ENCODE measurements at places on chromosomes 11 and 22.

DNA sequence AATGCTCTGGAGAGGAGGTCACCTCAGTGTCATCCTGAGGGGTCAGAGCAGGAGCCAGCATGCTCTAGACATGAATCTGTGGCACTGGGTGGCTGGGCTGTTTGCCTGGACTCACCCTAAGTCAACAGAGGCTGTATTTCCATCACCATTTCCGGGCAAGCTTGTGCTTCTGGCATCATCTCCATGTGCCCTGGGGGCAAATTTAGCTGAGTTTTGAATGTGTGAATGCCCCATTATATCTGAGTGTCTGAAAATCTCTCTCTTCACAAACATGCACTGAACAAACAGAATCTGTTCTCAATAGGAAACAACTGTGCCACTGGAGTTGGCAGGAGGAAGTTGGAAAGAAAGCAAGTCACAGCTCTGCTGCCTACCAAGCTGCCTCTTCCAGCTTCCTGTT lies 356.2 kb downstream of the GRM5 start:
- no peak overlapping the region for H3K27ac ChIP-seq
- no peaks in the 10 kb centered on the region for H3K4me1 ChIP-seq
- no peak overlapping the region for H3K4me3 ChIP-seq
- DNase-seq, result no peak
- no peaks in the 10 kb centered on the region for H3K36me3 ChIP-seq

DNA sequence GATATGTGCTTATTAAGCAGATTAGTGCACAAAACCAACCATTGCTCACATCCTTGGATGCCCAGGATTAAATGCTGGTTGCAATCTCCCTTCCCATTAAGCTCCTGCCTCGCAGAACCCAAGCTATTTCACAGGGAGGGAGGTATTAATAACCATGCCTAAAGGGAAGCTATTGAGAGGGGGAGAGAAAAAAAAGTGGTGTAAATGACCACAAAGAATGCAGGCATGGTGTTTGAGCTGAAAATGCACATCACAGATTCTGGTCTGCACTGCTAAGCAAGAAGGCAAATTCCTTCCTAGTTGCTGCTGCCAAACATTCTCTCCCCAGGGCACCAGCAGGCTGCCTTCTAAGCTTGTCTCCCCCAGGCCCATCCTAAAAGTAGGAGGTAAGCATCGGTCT lies 92.0 kb upstream of the ISX start:
- no peak overlapping the region for H3K27ac ChIP-seq
- no peak for DNase-seq
- no peaks in the 10 kb centered on the region for H3K36me3 ChIP-seq
- H3K4me3 ChIP-seq, result no peak overlapping the region
- H3K27me3 ChIP-seq, result no peaks in the 10 kb centered on the region
- H3K4me1 ChIP-seq, result no peaks in the 10 kb centered on the region

GRCh38 chr11:79675081-79675480 lies 234.3 kb upstream of the TENM4 start:
- DNase-seq, result no peak
- no peaks in the 10 kb centered on the region for H3K27me3 ChIP-seq
- H3K36me3 ChIP-seq, result no peaks in the 10 kb centered on the region
- no peak overlapping the region for H3K27ac ChIP-seq
- no peaks in the 10 kb centered on the region for H3K4me1 ChIP-seq
- no peak overlapping the region for H3K4me3 ChIP-seq

DNA sequence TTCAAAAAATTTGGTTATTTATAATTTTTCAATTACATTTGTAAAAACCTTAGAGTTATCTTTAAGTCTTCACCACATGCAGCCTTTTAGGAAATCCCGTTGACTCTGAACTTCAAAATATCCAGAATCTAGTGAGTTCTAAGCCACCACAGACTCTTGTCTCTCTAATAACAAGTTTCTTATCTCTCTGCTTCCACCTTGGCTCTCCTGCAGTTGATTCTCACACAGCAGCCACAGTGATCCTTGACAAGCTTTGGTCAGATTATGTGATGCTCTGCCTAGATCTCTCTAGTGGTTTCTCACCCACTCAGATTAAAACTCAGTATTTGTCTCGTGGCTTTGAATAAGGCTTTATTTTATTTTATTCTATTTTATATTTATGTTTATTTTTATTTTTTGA lies 8.6 kb downstream of the HSD17B12 start:
- DNase-seq, result no peak
- H3K4me3 ChIP-seq, result no peak overlapping the region
- peaks cover 1% of the 10 kb centered on the region for H3K4me1 ChIP-seq
- peaks cover 6% of the 10 kb centered on the region for H3K36me3 ChIP-seq

DNA sequence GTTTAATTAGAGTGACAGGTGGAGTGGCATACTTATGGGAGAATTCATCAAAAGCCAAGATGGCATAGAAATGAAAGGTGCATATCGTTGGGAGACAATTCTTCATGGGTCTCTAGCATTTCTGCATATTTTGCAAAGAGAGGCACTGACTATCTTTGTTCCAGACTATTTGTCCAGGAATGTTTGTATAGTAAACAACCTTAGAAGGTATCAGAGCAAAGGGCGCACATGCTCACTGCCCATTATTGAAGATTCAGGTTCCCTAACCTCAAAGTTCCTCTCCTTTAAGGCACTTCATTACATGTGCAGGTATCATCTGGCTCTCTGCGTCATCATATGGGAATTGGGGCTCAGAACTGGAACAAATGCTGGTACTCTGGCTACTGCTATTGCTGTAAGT lies 4.7 kb upstream of the NEU3 start:
- H3K4me3 ChIP-seq, result no peak overlapping the region
- H3K27ac ChIP-seq, result no peak overlapping the region
- DNase-seq, result no peak
- H3K27me3 ChIP-seq, result no peaks in the 10 kb centered on the region

GRCh38 chr22:48585916-48586798 lies 1241.5 kb downstream of the BRD1 start:
- H3K36me3 ChIP-seq, result no peaks in the 10 kb centered on the region
- H3K4me1 ChIP-seq, result no peaks in the 10 kb centered on the region
- no peak overlapping the region for H3K4me3 ChIP-seq
- DNase-seq, result no peak
- H3K27me3 ChIP-seq, result no peaks in the 10 kb centered on the region

- no peaks in the 10 kb centered on the region for H3K36me3 ChIP-seq
- DNase-seq, result no peak
- no peak overlapping the region for H3K27ac ChIP-seq
- H3K4me3 ChIP-seq, result no peak overlapping the region
- no peaks in the 10 kb centered on the region for H3K4me1 ChIP-seq
These were observed 34.7 kb upstream of the SEPTIN5 start for GRCh38 chr22:19679522-19680101.

GRCh38 chr11:34757026-34757451 lies 136.1 kb downstream of the EHF start:
- H3K4me1 ChIP-seq, result peaks cover 6% of the 10 kb centered on the region
- DNase-seq, result no peak
- H3K27ac ChIP-seq, result no peak overlapping the region
- no peak overlapping the region for H3K4me3 ChIP-seq

- DNase-seq, result no peak
- H3K4me1 ChIP-seq, result peaks cover 16% of the 10 kb centered on the region
- H3K27ac ChIP-seq, result no peak overlapping the region
- H3K27me3 ChIP-seq, result no peaks in the 10 kb centered on the region
- peaks cover 2% of the 10 kb centered on the region for H3K36me3 ChIP-seq
These were observed 18.7 kb downstream of the PHLDA2 start for GRCh38 chr11:2910401-2910955.

DNA sequence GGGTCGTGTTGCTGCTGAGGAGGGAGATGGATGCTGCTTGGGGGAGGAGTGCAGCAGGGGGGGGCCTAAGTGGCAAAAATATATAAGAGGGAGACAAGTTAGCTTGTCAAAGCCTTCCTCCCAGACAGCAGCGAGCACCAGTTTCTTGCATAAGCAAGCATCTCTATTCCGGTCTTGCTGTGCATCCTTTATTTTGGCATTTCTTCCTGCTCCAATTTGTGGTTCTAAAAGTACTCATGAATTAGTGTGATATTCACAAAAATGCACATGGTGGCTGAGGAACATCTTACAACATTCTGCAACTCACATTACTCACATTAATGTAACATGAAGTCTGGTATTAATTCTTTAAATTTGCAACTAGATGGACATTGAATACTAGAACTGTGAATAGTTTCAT lies 32.1 kb downstream of the GDPD5 start:
- no peak overlapping the region for H3K4me3 ChIP-seq
- peaks cover 17% of the 10 kb centered on the region for H3K4me1 ChIP-seq
- H3K36me3 ChIP-seq, result no peaks in the 10 kb centered on the region
- no peaks in the 10 kb centered on the region for H3K27me3 ChIP-seq

GRCh38 chr11:102680945-102681344 lies 24.6 kb downstream of the MMP27 start:
- no peak overlapping the region for H3K4me3 ChIP-seq
- H3K27ac ChIP-seq, result no peak overlapping the region
- no peaks in the 10 kb centered on the region for H3K4me1 ChIP-seq
- no peaks in the 10 kb centered on the region for H3K36me3 ChIP-seq
- no peak for DNase-seq
- peaks cover 11% of the 10 kb centered on the region for H3K27me3 ChIP-seq

DNA sequence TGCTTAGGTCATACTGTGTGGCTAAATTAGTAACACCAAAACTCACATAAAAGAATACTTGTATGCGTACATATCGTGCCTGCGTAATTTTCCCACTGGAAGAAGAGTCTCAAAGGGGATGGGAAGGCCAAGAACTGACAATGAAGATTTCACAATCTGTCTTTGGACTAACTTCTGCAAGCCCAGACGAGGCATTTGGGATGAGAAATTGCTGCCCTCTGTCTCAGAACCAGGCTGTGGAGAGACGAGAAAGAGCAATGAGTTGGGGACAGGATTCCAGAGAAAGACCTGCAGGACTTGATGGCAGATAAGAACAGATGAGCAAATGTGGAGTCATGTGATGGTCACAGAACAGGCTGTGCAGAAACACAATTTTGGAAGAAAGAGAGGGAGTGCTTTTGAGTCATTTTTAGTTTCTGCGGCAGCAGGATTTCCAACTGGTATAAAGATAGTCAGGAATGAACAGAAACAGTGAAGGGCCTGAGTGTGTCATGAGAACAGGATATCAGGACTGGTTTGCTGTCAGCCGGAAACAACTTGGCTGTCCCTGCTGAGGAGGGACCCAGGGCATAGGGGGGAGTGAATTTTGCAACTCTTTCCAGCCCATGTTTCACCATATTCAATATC lies 82.7 kb upstream of the CTSC start:
- H3K4me3 ChIP-seq, result no peak overlapping the region
- H3K27me3 ChIP-seq, result no peaks in the 10 kb centered on the region
- peaks cover 13% of the 10 kb centered on the region for H3K4me1 ChIP-seq
- peak overlapping the region; percentile 31 for H3K27ac ChIP-seq

- DNase-seq, result no peak
- H3K27ac ChIP-seq, result no peak overlapping the region
- H3K4me3 ChIP-seq, result no peak overlapping the region
- H3K27me3 ChIP-seq, result no peaks in the 10 kb centered on the region
These were observed 608.2 kb downstream of the TBC1D22A start for GRCh38 chr22:47370448-47371262.

GRCh38 chr11:29265381-29265780 lies 751.4 kb downstream of the KCNA4 start:
- H3K27me3 ChIP-seq, result no peaks in the 10 kb centered on the region
- no peaks in the 10 kb centered on the region for H3K36me3 ChIP-seq
- no peak for DNase-seq
- no peak overlapping the region for H3K4me3 ChIP-seq
- H3K4me1 ChIP-seq, result peaks cover 7% of the 10 kb centered on the region

- peaks cover 7% of the 10 kb centered on the region for H3K27me3 ChIP-seq
- no peak overlapping the region for H3K27ac ChIP-seq
- H3K4me3 ChIP-seq, result no peak overlapping the region
- no peaks in the 10 kb centered on the region for H3K4me1 ChIP-seq
- DNase-seq, result no peak
These were observed 117.8 kb downstream of the GGTLC2 start for GRCh38 chr22:22761963-22762772.

DNA sequence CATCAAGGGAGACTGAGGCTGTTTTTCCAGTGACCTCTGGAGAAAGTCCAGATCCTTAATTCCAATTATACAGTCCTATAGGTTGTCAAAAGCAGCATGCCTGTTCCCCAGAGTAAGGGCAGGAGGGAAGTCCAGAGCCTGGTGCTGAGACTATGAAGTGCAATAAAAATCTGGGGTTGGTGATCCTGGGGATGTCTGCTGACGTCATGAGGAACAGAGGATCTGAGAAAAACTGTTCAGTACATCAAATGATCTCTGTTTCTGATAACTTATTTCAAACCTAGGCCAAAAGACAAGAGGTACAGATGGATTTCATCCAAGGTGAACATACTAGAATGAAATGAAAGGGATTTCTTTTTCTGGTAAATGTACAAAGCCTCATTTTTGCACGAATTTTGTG lies 12.1 kb downstream of the OR5W2 start:
- no peak overlapping the region for H3K27ac ChIP-seq
- H3K4me1 ChIP-seq, result no peaks in the 10 kb centered on the region
- no peak for DNase-seq
- H3K36me3 ChIP-seq, result no peaks in the 10 kb centered on the region
- H3K4me3 ChIP-seq, result no peak overlapping the region

GRCh38 chr22:45914309-45914708 lies 62.7 kb downstream of the WNT7B start:
- H3K27me3 ChIP-seq, result peaks cover 39% of the 10 kb centered on the region
- no peak for DNase-seq
- H3K27ac ChIP-seq, result no peak overlapping the region
- no peaks in the 10 kb centered on the region for H3K36me3 ChIP-seq
- no peak overlapping the region for H3K4me3 ChIP-seq
- no peaks in the 10 kb centered on the region for H3K4me1 ChIP-seq

DNA sequence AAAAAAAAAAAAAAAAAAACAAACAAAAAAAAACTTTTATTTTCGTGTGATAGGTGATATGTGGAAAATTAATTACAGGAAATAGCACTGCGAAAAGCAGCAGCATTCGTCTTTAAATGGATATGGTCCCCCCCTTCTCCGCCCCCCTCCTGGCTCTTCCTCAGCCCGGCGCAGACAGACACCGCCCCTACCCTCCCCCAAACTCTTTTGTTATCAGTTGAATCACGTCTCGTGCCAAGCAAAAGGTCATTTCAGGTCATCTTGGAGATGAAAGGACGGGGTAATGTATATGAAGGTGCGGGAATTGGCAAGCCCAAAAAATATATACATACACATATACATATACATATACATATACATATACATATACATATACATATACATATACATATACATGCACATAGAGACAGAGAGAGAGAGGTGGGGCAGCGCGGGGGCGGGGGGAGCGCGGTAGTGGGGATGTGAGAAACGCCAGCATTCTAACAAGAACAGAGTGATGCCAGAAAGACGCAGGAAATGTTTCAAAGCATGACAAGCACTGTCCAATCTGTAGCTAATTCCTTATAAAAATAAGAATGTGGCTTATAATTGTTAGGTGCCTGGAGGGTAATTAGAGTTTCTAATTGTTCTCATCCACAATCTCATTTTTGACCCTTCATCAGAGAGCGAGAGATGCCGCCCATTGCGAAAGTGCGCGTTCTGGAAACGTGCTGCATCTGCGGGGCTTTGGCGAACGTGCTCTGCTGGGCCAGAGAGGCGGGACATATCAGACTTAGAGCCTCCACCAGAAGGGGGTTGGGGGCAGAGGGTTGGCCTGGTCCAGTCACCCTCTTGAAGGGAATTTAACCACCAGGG lies 214.5 kb upstream of the UBASH3B start:
- DNase-seq, result no peak
- peaks cover 12% of the 10 kb centered on the region for H3K27me3 ChIP-seq
- peaks cover 5% of the 10 kb centered on the region for H3K4me1 ChIP-seq
- peak overlapping the region; percentile 83 for H3K27ac ChIP-seq
